Body of pancreas (tissue), 4 donors: ENCODE measurements at places on chromosomes 7 and 10. TPM values are rescaled to one million over a fixed set of nuclear protein-coding genes. Genes with fewer than 3 reads are reported as not detected.

The NHLRC2 gene
- 50.4 TPM for total RNA-seq

DNA sequence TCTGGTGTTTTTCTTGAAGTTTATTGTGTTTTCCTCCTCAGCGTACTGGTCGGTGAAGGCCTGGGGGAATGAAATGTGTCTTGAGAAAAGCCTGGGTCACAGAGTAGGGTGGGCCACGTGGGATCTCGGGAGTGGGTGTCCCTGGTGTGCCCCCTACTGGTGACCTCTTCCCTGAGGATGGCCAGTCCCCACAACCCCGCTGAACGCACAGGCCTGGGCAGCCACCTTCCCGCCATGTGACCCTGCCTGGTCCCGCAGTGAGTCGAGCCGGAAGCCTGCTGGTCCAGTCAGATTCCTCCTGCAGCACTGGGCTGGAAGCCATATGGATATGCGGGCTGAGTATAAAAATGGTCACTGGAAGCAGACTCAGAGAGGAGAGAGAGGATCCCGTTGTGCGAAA is 52.9 kb upstream of the GNA12 start:
- DNase-seq, result no peak

GRCh38 chr7:1246871-1247526 is 14.3 kb downstream of the UNCX start:
- no peak for DNase-seq

GRCh38 chr7:32043688-32044087 is 26.5 kb downstream of the PDE1C start:
- no peak for DNase-seq

- DNase-seq, result no peak
Measured at GRCh38 chr7:73840715-73841379, 1.5 kb downstream of the METTL27 start.

GRCh38 chr10:124369986-124370385 is 48.7 kb downstream of the OAT start:
- DNase-seq, result no peak
